ENCODE measurements at places on chromosomes 16 and 17.

DNA sequence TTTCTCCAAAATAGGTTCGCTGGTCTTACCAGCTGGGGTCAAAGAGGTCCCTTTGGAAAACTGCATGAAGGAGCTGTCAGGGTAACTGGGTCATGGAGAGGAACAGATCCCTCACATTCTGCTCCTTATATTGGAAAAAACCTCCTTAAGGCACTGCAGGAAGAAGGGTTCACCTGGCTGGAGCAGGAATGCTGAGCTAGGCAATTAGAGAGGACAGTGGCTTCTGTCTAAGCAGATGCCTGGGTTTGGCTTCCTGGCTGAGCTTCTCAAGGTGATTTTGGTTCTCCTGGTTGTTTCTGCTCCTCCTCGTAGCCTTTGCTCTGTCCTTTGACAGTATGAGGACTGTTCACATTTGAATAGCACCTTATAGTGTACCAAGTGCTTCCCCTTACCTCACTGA is 19.6 kb downstream of the ITGB3 start:
- no peak for DNase-seq

DNA sequence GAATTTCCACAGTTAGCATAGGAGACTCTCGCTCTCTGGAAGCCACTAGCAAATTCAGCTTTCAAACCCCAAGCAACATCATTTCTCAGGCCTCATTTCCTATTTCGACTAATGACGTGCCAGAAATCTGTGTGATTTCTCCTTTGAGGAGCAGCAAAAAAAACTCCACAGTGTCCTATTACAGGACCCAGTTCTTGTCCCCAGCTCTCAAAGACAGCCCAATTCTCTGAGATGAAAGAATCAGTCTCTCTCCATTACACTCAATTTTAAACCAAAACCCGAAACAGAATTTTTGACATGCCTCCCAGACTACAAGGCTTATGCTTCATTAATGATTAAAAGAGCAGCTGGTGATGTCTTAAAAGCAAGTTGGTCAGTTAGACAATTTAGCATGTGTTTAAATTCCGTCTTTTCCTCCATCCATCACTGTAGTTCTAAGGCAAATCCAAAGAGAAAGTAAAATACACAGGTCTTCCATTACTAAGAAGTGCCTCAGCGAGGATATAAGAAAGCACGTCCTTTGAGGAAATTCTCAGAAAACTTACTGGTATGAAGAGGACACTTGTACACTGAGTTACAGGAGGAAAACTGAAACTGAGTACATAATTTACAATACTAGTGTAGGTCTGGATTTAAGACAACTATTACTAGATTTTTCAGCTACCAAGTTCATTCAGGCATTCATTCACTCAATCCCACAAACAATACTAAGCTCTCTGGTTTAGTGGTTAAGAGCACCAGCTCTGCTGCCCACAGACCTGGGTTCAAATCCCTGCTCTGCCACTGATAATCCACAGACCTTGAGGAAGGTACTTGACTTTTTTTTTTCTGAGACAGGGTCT is 12.5 kb downstream of the TOM1L2 start:
- no peak for DNase-seq

DNA sequence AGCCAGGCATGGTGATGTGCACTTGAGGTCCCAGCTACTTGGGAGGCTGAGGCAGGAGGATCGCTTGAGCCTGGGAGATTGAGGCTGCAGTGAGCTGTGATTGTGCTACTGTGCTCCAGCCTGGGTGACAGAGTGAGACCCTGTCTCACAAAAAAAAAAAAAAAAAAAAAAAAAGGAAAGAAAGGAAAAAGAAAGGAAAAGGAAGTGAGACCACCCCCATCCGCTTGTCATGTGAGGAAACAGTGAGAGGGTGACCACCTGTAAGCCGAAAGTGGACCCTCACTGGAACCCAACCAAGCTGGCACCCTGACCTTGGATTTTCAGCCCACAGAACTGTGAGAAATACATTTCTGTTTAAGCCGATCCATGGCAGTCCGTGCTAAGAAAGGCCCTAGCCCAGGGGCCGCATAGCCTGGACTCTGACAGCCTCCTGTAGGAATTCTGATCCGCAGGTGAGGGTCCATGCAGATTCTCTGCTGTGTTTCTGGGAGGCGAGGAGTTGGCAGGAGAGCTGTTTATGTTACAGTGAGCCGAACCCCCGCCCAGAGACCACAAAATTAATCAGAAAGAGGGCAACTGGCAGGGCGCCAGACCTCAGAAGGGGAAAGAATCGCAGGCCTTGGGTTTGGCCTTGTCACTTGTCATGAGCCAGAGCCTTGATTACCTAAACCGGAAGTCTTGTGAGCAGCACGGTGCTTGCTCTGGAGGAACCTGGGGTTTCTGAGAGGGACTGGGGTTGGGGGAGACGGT is 945 bp downstream of the SGSH start:
- peak; percentile 86 for DNase-seq

GRCh38 chr17:79917902-79918484 is 78.8 kb upstream of the CBX4 start:
- no peak for DNase-seq

GRCh38 chr16:31198207-31198882 is 4.2 kb downstream of the PYCARD start:
- DNase-seq, result no peak

- no peak for DNase-seq
Measured at GRCh38 chr17:43406676-43407645, 8.2 kb downstream of the ARL4D start.

- no peak for DNase-seq
Measured at GRCh38 chr16:13999071-13999894, 71.8 kb upstream of the MRTFB start.

- DNase-seq, result no peak
Measured at GRCh38 chr17:75892556-75893224, 4.1 kb downstream of the TRIM65 start.

GRCh38 chr17:64213995-64214811 is 48.9 kb downstream of the TEX2 start:
- DNase-seq, result no peak

DNA sequence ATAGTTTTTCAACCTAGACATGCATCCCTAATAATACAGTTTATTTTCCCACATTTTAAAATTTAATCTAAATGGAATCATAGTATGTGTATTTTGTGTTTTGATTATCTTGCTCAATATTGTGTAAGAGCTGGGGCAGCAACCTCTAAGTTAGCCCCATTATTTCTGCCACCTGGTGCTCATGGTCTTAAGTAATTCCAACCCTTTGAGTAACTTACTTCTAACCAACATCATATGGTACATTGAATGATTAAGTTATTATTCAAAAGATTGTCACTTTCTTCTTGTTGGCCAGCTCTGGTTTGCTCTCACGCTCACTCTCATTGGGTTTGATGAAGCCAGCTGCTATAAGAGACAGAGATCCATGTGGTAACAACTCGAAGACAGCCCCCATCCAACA is 3.9 kb upstream of the KRTAP4-3 start:
- no peak for DNase-seq

GRCh38 chr17:48795444-48796162 is 21.4 kb downstream of the TTLL6 start:
- DNase-seq, result no peak

GRCh38 chr17:49447628-49448302 is 33.1 kb upstream of the PHB1 start:
- no peak for DNase-seq

DNA sequence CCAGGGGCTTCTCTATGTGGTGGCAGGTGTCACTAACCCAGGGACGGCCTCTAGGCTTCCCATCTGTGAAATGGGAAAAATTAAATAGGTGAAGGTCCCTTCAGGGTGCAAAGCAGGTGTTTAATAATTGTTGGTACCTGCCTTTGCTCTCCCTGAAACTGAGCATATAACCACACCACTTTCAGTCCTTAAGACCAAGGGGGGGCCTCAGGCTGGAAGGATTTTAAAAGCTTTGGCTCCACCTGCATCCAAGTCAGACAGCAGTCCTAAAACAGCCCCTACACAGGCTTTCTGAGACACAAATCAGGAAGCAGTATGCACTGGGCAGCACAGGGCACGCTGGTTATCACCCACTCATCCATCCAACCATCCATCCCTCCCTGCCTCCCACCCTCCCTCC is 55.0 kb downstream of the TK2 start:
- DNase-seq, result no peak

DNA sequence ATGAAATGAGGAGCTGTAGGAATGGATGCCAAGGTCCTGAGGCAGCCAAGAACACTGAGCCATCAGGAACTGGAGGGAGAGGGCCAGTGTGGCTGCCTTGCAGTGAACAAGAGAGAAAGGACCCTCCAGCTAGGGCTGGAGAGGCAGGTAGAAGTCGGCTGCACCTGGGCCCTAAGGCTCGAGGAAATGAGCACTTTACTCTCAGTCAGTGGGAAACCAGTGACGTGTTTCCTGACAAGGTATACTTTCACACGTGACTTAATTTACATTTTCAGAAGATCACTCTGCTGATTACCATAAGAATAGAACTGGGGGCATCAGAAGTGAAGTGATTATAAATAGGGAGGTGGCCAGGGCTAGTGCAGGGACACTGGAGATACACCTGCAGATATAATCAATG is 115.2 kb downstream of the C17orf67 start:
- no peak for DNase-seq

GRCh38 chr16:30534368-30535105 is at the start of gene ZNF747:
Gene ZNF747 (minus strand): TSS chr16:30534858. CDS start chr16:30534679, 179 bp downstream.
- peak; percentile 78 for DNase-seq

DNA sequence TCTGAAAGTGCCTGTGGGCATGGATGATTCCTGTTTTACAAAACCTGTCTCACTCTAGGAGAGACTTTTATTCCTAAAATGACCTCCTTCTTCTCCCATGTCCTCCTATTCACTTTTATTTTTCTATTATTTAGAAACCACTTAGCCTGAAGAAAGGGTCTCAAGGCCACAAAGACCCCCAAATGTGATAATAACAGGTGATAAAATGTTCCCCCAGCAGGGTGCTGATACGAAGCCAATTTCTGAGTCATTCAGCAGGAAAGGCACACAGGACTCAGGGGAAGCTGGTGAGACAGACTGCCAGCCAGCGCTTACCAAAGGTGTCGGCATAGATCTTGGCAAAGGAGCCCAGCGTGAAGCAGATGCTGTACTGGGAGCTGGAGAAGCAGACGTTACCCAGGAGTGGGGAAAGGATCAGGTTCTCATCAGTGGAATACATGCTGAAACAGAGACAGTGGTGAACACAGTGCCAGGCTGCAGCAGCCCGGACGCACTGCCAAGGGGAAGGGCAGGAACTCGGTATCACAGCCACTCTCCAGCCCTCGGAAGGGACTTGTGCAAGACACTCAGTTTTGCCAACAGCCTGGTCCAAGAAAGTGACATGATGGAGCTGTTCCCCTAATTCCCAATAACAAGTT is 24.6 kb downstream of the HIGD1B start:
- no peak for DNase-seq

DNA sequence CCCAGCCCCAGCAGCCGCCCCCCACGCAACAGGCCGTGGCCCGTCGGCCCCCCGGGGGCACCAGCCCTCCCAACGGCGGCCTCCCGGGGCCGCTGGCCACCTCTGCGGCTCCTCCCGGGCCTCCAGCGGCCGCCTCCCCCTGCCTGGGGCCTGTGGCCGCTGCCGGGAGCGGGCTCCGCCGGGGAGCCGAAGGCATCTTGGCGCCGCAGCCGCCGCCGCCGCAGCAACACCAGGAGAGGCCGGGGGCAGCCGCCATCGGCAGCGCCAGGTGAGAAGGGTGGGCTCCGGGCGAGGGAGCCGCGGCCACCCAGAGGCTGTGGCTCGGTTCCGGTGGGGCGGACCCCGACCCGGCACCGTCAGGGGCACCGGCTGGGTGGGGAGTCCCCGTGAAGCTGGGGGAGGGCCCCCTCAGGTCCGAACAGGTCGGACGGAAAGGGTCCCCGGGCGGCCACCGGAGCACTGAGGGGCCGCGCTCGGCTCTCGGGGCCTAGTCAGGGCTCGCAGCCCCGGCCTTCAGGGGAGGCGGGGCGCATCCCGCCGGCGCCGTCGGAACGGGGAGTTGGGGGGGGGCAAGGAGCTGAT is 583 bp downstream of the ATXN2L start:
- no peak for DNase-seq

- no peak for DNase-seq
Measured at GRCh38 chr17:55433029-55433628, 11.5 kb upstream of the MMD start.

DNA sequence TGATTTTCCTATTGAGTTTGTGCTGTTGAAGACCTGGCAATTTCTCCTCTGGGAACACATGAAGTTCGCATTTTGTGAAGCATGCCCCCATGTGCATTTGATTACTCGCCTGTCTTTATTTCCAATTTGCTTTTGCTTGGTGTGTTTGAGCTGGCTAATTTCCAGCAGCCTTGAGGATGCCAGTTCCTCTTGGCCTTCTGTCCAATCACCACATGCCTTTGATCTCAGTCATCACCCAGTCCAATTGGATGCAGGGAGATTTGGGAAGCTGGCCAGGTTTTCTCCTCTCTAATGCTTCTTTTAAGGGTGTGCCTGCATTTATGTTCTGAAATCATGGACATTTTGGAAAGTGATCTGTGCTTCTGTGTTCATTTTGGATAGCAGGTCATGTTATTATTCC is 3.8 kb upstream of the TMEM100 start:
- DNase-seq, result no peak

DNA sequence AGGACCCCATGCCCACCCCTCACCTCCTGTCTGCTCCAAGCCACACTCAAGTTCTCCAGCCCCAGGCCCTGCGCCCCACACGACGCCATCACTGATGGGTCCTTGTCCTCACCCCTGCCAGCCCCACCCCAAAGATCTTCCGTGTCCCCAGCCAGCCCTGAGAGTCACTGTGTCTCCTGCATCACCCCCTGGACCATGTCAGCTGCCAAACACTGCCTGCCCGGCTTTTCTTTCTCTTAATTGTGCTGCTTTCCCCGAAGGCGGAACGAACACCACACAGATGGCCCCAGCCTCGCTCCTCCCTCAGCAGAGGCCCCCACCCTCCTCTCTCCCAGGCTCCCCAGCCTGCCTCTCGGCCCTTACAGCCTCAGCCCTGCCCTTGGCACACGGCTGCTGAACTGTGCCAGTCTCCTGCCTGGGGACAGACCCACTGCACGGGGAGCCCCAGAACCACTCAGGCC is 4.8 kb upstream of the GAA start:
- DNase-seq, result no peak

- DNase-seq, result no peak
Measured at GRCh38 chr17:60086818-60087591, 8.3 kb upstream of the HEATR6 start.

GRCh38 chr16:87392821-87393679 is 914 bp downstream of the MAP1LC3B start:
- no peak for DNase-seq

DNA sequence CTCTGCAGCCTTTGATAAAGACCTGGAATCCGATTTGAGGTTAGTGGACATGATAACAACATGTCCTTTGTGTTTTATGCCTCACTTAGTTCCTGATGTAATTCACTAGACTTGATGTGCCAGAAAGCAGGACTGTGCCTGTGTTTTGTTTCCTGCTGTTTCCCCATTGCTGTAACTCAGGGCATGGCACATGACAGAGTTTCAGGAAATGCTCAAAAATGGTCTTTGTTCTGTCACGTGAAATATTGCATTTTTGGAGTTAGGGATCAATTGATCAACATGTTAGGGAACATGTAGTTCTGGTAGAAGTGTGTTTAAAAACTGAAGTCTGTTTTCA is 32.8 kb downstream of the DHX38 start:
- no peak for DNase-seq

DNA sequence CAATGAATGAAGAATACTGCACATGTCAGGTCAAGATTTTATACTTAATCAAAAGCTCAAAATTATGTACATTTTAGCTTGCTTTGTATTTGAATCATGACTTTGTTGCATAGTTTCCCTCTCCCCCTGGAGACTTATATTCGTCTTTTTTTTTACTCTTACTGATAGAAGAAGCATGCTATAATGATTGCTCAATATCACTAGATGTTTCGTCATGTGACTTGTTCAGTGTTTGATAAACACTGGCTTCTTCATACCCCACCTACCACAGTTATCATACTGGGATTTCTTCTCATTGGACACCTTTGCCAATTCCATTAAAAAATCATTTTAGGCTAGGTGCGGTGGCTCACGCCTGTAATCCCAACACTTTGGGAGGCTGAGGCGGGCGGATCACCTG is 148.7 kb downstream of the FTO start:
- no peak for DNase-seq

All from stimulated activated CD4-positive, alpha-beta T cell treated with anti-CD3 and anti-CD28 coated beads, Interleukin-1b, Interleukin-23, amount 100 ng/mL, for 1 hour (primary cell).